ENCODE measurements at places on chromosomes 2 and 18.

DNA sequence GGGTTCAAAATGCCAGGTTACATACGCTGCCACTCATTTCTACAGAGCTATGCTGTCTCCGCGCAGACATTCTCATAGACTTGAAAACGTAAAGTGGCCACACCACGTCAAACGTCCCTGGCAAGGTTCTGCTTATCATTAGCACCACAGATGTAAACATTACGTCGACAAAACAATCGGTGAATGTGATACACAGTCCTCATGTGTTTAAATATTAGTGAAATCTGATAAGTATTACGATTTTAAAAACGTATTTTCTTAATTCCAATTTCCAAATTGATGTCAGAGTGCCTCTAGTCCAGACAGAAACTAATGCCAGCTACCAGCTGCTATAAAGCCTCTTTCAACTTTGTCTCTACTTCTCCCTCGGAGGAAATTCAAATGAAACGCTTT, 1.2 kb downstream of the STK17B start:
- no peak for DNase-seq

DNA sequence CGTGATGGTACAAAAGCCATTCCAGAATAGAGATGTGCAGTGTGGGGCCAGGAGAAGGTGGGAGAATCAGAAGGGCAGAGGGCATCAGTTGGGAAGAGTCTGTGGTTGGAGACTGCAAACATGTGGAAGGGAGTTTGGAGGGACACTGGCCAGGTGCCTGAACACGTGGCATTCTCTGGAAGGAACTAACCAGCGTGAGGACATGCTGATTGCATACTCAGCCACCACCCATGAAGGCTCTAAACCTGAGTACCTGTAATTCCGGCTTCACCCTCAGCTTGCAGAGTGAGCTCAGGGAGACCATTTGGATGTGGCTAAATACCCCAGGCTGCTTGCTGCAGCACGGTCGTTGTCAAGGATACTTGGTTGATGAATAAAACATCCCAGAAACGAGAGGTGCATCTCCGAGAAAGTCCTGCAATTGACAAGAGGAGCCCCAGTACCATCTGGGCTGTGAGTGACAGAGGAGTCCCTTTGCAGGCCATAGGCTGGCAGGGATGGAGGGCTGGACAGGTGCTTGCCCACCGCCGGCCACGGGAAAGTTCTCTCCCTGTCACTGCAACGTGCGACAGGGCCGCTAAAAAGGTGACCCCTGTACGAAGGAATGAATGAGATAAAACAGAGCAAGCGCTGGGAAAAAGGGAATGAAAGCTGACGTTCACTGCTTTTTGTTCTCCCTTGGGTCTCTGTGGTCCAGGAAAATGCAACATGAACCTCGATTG, 5.0 kb downstream of the ACKR3 start:
- DNase-seq, result no peak

- no peak for DNase-seq
Observed at GRCh38 chr2:14451312-14451711, 181.2 kb upstream of the LRATD1 start.

- DNase-seq, result no peak
Observed at GRCh38 chr2:121034551-121034950, 250.5 kb downstream of the TFCP2L1 start.

DNA sequence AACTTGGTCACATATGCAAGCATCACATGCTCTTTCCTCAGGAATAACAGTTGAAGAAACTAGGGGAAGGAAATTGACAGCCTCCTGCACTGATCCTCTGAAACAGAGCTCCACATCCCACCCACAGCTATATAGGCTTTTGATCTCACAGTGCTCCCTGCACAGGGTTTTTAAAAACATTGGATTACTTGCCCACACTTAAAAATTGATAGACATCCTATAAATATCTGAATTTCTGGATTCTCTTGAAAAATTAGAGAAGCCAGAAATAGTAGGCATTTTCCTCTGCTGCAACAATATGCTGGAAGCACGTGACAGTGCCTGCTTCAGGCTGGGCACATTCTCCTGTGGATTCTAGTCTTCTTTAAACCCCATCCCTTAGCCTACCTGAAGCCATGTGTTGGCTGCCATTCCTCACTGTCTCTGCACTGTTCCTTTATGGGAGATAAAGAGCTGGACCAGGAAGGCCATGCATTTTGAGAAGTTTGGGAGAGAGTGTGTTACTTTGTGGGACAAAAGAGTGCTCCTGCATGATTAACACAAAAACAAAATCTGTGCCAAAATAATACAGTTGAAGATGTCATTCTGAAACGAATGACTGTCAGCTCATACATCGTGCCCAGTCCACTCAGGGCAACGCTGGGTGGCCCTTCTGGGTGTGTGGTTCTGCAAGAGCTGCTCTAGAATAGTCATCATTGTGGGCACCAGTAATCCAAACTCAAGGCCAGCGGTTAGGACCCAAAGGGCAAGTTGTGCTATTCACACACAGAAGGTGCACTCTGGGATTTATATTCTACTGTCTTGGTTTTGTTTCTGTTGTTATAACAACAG, 59.8 kb downstream of the GYPC start:
- no peak for DNase-seq

DNA sequence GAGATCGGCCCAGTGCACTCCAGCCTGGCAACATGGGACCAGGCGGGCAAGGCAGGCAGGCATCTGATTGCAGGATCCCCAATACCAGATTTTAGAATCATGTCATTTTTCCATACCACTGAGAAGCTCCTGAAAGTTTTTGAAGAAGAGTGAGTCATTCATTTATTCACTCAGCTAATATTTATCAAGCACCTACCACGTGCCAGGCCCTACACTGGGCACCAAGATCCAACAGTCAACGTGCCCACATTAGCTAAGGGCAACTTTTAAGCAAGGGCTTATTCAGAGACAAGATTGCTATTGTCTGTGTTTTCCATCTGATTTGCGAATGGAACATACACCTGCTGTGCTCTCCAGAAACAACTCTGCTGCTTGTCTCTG, 126.8 kb upstream of the LGALSL start:
- DNase-seq, result no peak

- DNase-seq, result no peak
Observed at GRCh38 chr2:45229411-45229810, 220.2 kb upstream of the SIX2 start.

DNA sequence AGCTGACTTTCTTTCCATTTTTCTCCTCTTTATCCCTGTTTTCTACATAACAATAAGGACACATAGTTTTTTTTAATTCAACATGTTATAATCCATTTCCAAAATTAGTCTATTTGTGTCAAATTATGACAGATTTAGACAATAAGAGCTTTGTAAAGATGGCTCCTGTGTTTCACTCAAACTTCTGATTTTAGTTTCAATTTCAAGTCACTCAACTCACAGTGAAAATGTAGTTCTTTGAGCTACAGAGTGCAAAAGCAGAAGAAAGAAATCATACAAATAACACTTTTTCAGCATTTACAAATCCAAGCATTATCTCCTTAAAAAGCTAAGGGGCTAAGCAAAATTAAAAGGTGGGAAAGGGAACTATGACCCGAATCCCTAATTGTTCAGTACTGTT, 340.7 kb upstream of the TRIB2 start:
- no peak for DNase-seq

GRCh38 chr2:11096591-11096990, 58.7 kb upstream of the SLC66A3 start:
- DNase-seq, result no peak
